CD8-positive, alpha-beta memory T cell (primary cell): ENCODE measurements at places on chromosomes 11 and 22.

- peaks cover 59% of the 10 kb centered on the region for H3K4me1 ChIP-seq
- no peak overlapping the region for H3K27ac ChIP-seq
- H3K27me3 ChIP-seq: no peaks in the 10 kb centered on the region
- DNase-seq: no peak
- no peak overlapping the region for H3K4me3 ChIP-seq
These were observed 18.3 kb downstream of the JAML start for GRCh38 chr11:118206391-118207031.

DNA sequence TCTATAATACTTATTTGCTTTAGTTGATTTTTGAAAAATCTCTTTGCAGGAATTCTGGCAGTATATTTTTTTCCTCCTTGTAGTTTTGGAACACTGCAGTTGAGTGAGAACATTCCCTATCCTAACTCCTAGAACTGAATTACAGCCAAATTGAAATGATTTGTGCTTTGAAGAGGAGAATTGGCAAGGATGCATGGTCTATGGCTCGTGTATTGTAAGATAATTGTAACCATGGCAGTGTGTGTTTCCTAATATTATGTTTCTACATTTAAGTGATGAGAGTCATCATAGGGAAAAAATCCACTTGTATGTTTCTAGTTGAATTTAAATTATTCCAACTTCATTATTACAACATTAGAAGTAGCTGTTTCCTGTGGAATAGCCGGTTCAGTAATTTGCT, 80.9 kb upstream of the MYO18B start:
- H3K4me3 ChIP-seq: no peak overlapping the region
- no peak overlapping the region for H3K27ac ChIP-seq
- H3K4me1 ChIP-seq: no peaks in the 10 kb centered on the region
- no peaks in the 10 kb centered on the region for H3K27me3 ChIP-seq

GRCh38 chr11:95514416-95515110, 275.0 kb downstream of the FAM76B start:
- H3K36me3 ChIP-seq: no peaks in the 10 kb centered on the region
- H3K4me3 ChIP-seq: no peak overlapping the region
- H3K27ac ChIP-seq: no peak overlapping the region
- H3K4me1 ChIP-seq: no peaks in the 10 kb centered on the region
- DNase-seq: no peak

DNA sequence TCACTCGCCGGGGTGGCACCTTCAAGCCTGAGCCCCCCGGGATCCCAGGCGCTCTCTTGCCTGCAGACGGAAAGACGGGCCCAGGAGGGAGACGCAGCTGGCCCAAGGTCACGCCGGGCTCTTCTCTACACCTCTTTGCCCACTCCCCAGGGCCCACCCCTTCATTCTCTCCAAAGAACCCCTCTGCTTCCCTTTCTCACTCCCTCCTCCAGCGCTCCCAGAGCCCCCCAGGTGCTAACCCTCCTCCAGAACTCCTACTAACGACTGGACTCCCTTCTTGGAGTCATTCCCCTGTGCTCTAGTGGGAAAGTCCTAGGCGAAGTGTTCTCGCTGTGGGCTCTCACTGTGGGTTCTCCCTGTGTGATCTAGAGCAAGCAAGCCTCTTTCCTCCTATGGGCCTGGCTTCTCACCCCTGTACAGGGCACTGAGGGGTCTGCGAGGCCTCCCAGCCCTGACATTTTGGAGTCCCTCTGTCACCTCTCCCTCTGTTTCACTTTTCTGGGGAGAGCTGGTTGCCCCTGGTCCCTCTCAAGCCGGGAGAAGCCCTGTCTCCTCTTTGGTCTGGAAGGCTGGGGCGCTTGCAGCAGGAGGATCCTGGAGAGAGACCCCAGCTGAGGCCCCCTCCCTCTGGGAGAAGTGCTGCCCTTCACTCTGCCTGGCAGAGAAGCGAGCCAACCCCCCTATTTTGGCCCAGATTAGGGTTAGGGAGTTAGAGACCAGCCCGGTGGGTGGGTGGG, 858 bp downstream of the OAF start:
- no peaks in the 10 kb centered on the region for H3K27me3 ChIP-seq
- peak overlapping the region; percentile 54 for H3K4me3 ChIP-seq
- DNase-seq: no peak
- H3K36me3 ChIP-seq: no peaks in the 10 kb centered on the region
- peaks cover 13% of the 10 kb centered on the region for H3K4me1 ChIP-seq

GRCh38 chr11:73542175-73542574, 55.7 kb downstream of the FAM168A start:
- no peaks in the 10 kb centered on the region for H3K27me3 ChIP-seq
- H3K36me3 ChIP-seq: no peaks in the 10 kb centered on the region
- H3K4me3 ChIP-seq: no peak overlapping the region
- peaks cover 18% of the 10 kb centered on the region for H3K4me1 ChIP-seq
- no peak for DNase-seq
- no peak overlapping the region for H3K27ac ChIP-seq

DNA sequence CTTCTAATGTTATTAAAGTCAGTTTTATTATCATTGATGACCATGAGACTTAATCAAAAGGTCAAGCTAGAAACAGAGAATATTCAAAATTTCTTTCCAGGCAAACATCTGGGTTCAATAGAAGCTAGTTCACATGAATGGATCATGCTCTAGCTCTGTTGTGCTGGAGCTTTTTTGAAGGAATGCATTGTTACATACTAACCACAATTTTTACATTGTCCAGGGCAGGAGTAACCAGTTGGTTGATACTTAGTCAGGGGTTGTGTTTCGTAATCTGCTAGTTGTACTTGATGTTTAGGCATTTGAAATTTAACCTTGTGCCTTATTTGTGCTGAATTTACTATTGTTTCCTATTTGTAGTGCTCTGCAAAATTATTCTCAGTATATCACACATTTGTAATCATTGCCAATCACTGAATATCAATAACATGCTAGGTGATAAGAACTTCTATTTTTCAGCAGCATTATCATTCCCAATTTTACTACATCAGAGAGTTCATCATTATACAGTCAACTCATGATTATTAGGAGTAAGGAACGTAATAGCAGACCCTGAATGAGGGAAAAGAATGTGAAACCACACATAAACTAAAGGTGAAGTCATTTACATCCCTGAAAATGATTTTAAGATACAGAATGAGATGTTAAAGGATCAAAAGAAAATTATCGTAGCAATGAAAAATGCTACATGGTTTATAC, 23.2 kb downstream of the NF2 start:
- peaks cover 30% of the 10 kb centered on the region for H3K4me1 ChIP-seq
- no peak for DNase-seq
- H3K36me3 ChIP-seq: no peaks in the 10 kb centered on the region
- H3K4me3 ChIP-seq: no peak overlapping the region
- H3K27ac ChIP-seq: no peak overlapping the region

- no peak overlapping the region for H3K4me3 ChIP-seq
- no peaks in the 10 kb centered on the region for H3K27me3 ChIP-seq
- no peaks in the 10 kb centered on the region for H3K36me3 ChIP-seq
These were observed 304.2 kb downstream of the RAB38 start for GRCh38 chr11:87871056-87871455.
